Effector memory CD8-positive, alpha-beta T cell (primary cell): ENCODE measurements at places on chromosomes 1 and 21.
A peak's percentile ranks its signal among the peaks of the same experiment; 100 is the strongest.

- DNase-seq = no peak
Measured at GRCh38 chr1:2232916-2233438, 4.9 kb downstream of the SKI start.

DNA sequence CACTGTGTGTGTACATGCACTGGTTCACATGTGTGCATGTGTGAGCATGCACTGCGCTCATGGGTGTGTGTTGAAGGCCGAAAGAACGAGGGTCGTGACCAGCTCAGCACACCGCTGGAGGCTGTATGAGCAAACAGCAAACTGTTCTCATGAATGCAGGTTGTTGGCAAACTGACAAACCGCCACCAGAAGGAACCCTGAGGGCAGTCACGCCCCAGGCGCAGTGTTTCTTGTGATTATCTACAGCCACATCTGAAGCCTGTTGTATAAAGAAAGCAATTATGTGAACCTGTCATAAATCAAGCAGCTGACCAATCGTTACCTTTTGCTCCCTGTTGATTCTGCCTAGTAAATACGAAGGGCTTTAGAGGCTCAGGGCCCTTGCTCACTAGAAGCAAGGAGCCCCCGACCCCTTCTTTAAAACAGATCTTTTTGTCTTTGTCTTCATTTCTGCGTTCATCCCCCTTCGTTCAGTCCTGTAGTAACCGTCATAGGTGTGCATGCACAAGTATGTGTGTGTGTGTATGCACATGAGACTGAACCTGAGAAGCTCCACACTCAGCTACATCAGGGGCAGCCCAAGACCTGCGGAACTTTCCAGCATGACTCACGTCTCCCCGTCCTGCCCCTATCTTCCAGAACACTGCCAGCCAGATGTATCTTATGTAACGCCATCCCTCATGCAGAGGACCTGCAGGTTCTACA is 16.8 kb upstream of the RIPK4 start:
- no peak for DNase-seq

- DNase-seq = no peak
Measured at GRCh38 chr1:63643517-63643916, 50.3 kb downstream of the PGM1 start.

DNA sequence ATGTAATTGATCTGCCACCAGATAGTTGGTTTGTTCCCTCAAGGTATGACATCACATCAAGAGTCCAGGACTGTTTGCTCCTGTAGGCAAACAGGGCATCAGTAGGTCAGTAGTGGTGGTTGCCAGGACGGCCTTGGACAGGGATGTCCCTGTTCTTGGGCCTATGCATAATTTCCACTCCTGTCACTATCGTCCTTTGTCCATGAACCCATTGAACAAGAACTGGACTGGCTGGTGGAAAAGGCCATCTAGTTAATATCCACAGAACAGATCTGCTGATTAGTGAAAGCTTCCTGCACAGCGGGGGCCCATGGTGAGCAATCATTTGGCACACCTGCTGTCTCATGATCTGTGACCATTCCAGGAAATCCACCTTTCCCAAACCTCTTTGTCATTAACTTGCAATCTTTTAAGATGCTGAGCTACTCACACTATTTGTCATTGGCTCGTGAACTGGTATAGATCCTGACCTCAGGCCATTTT is 12.4 kb upstream of the BSDC1 start:
- DNase-seq = no peak

GRCh38 chr1:18340787-18341186 is 139.9 kb upstream of the KLHDC7A start:
- DNase-seq = no peak

- no peak for DNase-seq
Measured at GRCh38 chr1:19728413-19729145, 63.9 kb downstream of the HTR6 start.

DNA sequence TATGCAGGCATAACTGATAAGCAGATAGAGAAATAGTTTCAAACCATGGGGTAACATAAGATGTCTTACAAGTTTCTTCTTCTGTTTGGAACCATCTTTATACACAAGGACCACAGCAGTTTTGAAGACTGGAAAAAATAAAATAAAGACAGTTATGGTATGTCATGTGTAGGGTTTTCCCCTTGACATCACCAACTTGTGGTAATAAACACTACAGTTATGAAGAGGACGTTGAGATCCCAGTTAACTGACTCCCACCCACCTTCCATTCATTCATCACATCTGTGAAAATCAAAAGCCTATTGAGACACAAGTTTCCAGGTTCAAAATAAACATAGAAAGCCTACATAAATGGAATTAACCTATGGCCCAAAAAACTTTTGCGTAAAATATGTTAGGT is 92.5 kb upstream of the KRTAP19-8 start:
- no peak for DNase-seq

DNA sequence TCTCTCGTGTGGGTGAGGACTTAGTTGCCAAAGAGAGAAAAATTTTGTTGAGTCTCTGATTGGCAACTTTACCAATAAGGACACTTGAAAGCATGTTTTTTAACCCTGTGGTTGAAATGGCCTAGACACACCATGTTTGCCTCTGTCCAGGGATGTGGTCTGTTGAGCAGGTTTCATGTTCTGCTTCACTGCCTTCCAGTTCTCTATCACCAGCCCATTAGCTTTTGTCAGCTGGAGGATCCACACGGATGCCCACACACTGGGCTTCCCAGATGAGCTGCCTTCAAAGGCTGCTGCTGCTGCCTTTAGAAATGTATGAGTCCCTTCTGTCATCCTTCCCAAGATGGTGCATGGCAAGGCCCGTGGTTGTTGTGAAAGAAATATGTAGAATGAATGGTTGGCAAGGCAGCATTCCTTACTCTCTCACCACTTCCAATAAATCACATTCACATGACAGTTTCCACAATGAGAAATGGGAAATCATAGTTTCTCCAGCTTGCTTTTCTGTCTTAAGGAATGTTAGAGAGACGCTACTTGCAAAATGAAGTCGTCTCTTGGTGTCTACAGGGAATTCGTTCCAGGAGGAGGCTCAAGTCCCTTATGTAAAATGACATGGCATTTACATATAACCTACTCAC is 108.2 kb upstream of the SLC35F3 start:
- no peak for DNase-seq

DNA sequence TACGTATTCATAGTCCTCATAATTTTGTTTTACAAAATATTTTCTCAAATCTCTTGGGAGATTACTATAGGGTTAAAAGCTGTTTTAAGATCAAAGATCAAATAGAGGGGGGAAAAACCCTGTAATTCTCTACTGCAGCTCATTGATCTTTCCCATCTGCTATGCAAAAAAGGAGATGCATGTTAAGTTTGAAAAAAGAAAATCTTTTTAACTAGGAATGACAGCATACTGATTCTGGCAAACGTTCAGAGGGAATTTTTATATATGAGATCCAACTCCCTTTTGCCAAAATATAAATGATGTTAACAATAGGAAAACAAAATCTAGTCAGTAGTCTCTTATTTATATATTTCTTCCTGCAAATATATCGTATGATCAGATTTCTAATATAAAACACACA is 69.1 kb downstream of the SMYD3 start:
- DNase-seq = no peak

DNA sequence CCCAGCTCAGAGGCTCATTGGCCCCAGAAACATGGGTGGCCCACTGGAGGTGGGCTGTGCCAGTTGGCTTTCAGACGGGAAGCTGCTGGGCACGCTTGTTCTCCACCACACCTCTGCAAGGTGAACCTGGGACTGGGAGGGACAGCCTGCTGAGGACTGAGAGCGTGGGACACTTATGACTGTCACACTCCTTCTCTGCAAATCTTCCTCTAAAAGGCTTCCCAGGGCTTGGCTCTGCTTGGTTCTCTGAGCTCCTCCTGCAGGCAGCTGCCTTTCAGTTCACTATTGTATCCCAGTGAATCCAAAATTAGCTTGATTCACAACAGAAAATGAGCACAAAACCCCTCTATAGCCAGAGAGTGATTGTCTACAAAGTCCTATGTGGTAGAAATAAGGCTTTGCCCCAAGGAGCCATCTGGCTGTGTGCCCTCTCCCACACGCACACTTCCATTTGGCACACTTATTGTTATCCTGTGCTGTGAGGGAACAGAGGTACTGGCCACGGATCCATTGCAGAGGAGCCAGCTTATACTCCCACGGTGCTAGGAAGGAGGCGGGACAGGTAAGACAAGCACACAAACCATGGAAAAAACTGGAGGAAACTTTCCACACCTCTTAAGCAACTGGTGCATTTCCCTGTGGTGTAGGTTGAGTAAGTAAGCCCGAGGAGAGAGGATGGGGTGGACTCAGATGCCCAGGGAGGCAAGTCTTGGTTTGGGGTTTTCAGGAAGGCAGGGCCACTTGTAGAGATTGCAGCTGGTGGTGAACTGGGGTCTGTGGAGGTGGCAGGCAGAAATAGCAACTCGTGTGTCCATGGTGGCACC is 18.9 kb upstream of the BTG2 start:
- DNase-seq = no peak

GRCh38 chr21:15247613-15248012 is 182.8 kb upstream of the NRIP1 start:
- no peak for DNase-seq

DNA sequence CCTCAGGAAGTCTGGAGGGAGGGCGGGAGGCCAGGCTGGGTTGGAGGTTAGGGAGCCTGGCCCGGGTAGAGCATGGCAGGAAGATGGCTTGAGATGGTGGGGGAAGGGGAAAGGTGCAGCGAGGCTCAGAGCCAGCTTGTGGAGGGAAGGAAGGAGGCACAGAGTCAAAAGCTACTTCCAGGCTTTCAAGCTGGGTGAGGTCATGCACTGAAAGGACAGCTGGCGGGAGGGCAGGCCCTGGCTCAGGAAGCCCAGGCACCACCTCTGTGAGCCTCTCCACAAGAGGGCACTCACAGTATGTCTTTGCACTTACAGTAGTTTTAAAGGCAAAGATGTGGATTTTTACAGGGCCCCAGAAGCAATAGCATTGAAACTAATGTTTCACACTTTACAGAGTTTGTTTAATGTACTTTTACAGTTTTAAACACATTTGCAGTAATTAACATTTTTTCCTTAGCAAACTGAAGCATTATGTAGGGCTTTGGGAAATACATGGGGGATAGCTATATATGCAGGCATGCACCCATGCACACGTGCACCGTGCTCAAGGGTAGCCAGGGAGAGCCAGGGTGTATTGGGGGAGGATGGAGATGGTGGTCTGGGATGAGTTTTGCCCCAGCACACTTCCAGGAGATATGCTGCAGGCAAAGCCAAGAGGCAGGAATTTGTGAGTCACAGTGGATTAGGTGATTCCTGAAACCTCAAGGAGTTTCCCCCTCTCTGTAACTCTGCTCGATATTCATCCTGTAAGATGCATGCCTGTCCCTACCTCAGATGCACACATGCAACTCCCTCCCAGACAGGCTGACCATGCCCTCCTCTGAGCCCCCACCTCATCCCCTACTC is 6.1 kb upstream of the ADAM15 start:
- peak; percentile 51 for DNase-seq

DNA sequence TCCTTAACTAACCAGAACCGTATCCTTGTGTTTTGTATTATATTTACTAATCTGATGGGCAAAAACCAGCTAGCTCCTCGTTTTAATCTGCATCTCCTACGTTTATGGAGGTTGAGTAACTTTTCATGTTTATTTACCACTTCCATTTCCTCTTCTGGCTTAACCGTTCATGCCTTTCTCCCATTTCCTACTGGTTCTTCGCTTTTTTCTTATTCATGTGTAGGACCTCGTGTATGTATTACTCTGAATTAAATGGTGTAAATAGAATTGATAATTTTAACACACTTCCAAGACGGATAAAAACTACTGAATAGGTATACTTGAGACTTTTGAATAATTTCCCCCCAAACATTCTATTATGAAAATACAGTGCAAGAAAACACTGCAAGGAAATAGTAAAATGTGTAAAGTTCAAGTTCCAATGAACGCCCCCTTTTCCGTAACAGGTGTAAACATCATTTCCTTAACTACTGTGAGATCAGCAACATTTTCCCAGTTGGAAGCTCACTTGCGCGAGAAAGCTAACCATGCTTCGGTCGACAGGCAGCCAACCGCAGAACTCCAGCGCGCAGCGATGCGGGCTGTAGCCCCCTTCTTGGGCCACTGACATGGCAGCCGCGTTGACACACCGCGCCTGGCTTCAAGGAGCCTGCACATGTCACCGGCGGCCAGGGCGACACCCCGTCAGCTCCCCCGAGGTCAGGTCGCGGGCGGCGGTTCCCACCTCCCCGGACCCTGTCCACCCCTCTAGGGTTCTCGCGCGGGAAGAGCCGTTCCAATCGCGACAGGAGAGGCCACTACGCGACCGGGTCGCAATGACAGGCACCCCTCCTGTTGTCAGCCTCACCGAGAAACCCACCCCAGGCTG is 816 bp downstream of the EDEM3 start:
- DNase-seq = peak; percentile 45

GRCh38 chr1:221039616-221040015 is 160.4 kb downstream of the HLX start:
- no peak for DNase-seq

- DNase-seq = no peak
Measured at GRCh38 chr1:162904579-162904978, 43.6 kb upstream of the CCDC190 start.

DNA sequence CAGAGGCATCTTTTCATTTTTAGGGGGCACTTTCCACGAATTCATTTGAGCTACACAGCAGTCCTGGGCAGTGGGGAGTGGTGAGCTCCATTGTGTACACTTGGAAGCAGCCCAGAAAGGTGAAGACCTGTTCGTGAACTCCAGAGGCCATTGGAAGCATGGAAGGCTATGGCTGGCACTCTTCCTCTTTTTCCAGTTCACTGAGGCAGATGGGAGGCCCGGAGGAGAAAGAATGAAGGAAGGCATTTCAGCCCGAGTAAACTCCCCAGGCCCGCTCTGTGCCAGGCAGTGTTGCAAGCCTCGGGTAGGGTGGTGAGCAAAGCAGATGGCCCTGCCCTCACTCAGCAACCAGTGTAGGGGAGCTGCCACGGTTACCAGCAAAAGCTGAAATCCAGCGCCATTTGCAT is 673 bp upstream of the DHCR24 start:
- no peak for DNase-seq

GRCh38 chr1:119768778-119769177 is at the start of gene HMGCS2:
Gene HMGCS2, minus strand, starts transcription at chr1:119768905. Its CDS starts 61 bp downstream, at chr1:119768844.
- no peak for DNase-seq

DNA sequence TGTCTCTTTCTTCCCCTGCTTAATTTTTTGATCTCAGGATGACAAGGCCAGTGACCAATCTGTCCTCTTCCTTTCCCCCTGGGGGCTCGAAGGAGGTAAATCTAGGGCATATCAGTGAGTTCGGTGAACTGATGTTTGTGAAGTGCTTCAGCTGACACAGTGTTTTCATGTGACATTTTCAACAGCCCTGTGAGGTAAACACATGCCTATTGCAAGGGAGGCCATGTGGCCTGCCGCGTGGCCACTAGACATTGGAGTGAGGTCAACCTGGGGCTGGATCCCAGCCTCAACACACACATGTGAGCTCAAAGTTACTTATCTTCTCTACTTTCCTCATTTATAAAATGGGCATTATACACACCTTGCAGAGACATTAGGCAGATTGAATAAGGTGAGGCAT is 126.3 kb downstream of the PLPP3 start:
- DNase-seq = no peak

- DNase-seq = no peak
Measured at GRCh38 chr1:17857996-17858395, 102.9 kb downstream of the ACTL8 start.

DNA sequence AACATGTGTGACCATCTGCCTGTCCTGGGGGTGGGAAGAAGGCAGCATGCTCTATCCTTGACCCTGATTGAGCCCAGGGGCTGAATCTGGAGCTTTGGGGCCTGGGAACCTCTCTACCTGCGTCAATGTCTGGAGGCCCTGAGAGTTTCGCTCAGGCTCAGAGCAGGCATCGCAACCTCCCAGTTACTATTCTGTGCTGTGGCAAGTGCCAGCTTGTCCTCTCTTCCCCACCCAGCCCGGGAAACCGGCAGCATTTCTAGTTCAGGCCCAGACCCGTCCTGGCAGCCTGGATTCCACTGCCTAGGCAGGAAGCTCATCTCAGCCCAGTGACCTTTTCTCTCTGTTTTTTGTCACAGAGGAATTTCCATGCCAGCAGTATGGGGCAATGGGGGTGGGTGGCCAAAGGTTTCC is 10.0 kb upstream of the IRF6 start:
- no peak for DNase-seq
